ENCODE measurements at places on chromosomes 2 and 18.

GRCh38 chr2:165648801-165649200 is 145.2 kb downstream of the GALNT3 start:
- DNase-seq, result no peak

DNA sequence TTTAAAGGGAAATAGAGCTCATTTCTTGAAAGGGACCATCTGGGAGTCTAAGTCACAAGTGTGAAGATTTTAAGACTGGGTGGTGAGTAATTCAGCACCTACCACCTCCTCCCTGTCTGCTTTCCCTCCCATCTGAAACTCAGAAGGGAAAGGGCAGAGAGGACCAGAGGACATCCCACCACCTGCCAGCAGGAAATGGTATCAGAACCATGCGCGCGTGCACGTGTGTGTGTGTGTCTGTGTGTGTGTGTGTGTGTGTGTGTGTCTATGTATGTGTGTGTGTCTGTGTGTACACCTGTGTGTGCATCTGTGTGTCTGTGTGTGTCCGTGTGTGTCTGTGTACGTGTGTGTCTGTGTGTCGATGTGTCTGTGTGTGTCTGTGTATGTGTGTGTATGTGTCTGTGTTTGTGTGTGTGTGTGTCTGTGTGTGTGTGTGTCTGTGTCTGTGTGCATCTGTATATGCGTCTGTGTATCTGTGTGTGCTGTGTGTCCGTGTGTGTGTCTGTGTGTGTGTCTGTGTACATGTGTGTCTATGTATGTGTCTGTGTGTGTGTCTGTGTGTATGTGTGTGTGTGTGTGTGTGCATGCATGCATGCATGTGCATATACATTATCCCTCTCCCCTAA is 76.8 kb downstream of the ZFP36L2 start:
- DNase-seq, result no peak

DNA sequence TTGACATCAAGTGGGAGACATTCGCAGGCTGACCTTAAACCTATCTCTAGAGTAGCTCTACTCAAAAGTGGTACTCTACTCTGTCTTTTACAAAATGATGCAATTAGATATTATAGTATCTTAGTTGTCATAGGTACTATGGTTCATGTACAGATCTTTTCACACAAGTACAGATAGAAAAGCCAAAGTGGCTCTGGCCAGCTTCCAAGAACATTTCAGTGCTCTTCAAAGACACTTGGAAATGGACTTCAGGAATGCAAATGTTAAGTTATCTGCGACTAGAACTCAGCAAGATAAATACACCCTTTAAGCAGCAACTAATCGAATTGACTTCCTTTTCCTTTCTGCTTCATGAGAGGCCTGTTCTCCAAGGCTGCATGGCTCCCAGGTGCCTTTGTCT is 718.7 kb upstream of the FAM98A start:
- DNase-seq, result no peak

- DNase-seq, result no peak
Measured at GRCh38 chr18:45384137-45384961, 230.9 kb upstream of the SLC14A2 start.

GRCh38 chr2:48395658-48396057 is 134.3 kb upstream of the STON1 start:
- no peak for DNase-seq

- no peak for DNase-seq
Measured at GRCh38 chr2:3115301-3116042, 262.1 kb downstream of the EIPR1 start.

DNA sequence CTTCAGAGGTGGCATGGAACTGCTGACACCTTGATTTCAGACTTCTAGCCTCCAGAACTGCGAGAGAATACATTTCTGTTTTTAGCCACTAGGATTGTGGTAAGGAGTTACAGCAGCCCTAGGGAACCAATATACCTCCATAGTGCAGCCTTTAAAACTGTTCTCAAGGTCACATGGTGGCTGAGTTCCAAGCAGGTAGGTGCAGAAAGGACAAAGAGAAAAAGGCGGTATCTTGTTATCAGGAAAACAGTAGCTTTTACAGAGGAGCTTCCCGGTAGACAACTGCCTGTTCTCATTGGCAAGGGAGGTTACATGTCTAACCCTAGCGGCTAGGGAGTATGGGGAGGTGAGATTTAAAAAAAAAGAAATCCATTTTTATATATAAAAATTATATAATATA is 96.2 kb upstream of the BCL2L11 start:
- DNase-seq, result no peak

DNA sequence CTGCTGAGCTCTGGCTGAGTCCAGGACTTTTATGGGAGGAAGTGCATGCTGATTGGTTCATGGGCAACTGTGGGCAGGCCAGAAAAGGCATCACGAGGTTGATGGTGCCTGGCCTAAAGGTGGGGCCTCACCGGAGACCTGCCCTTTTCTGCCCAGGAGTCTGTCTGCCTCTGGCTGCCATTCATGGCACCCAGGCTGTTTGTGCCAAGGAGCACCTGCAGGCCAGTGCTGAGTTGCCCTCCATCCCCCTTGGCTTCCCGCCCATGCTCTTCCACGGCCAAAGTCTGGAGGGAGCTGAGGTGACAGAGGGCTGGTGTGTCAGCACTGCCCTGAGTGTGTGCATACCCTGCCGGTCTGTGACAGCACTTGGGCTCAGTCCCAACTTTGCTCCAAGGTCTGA is 123.2 kb downstream of the PTH2R start:
- DNase-seq, result no peak

GRCh38 chr2:238145851-238146250 is 7.4 kb downstream of the KLHL30 start:
- DNase-seq, result no peak

GRCh38 chr2:226431288-226431948 is 368.2 kb downstream of the IRS1 start:
- no peak for DNase-seq

GRCh38 chr2:9741110-9741509 is 102.2 kb upstream of the TAF1B start:
- no peak for DNase-seq

- DNase-seq, result no peak
Measured at GRCh38 chr2:128600581-128601297, 282.1 kb upstream of the HS6ST1 start.

DNA sequence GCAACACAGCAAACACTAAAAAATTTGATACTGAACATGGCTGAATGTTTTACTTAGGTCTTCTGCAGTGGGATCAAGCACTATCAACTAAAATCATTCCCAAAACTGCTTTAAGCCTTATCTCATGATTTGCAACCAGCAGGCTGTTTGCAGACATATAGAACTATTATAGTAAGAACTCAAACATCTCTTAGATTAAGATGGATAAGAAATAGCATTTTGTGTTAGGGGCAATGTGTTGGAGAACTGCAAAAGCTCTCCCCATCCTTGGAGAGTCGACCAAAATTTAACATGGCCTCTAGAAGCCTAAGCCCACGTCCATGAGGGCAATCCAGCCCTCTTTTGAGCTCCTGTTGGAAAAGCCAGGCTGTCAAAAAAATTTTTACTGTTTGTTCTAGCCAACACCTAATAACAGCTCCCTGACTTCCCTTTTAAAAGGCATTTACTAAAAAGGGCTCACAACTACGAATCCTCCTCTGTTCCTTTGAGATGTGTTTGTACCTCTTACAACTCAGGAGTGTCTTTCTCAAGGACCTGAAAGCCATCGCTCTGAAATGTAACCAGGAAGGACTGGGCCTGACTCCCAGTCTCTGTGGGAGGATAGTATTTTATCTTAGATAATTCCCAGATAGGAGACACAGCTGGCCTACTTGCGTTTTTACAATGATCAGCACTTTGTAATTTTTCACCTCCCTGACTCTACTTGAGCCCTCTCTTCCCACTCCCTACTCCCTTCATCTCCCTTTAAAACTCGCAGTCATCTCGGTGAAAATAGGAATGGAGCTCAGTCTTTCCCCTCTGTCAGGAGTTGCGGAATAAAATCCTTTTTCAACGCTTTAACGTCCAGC is 1.4 kb downstream of the KRCC1 start:
- DNase-seq, result no peak

DNA sequence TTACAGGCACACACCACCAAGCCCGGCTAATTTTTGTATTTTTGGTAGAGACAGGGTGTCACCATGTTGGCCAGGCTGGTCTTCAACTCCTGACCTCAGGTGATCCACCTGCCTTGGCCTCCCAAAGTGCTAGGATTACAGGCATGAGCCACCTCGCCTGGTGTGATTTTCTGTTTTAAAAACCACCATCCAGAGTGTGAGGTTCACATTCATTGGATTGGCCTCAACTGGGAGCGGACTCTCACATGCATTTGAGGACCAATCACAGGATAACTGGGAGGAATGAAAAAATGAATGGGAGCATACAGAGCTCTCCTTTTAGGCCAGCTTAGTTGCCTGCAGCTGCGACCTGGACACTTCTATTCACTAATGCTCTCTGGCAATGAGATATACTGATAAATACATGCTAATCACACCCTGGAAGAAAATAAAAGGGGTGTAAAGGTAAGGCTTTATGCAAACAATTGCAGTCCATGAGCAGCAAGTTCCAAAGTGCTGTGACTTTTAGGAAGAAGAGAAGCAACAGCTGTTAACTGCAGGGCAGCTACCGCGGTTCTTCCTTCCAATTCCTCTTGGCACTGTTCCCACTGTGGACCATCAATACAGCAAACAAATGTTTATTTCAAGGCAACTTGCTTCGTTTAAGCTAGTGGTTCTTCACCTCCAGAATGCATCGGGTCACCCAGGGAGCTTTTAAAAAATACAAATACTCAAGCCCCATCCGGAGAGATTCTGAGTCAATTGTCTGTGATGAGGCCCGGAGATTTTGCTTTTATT is 49.5 kb upstream of the FZD5 start:
- no peak for DNase-seq

GRCh38 chr2:183068561-183068960 is 10.0 kb upstream of the DUSP19 start:
- DNase-seq, result no peak

DNA sequence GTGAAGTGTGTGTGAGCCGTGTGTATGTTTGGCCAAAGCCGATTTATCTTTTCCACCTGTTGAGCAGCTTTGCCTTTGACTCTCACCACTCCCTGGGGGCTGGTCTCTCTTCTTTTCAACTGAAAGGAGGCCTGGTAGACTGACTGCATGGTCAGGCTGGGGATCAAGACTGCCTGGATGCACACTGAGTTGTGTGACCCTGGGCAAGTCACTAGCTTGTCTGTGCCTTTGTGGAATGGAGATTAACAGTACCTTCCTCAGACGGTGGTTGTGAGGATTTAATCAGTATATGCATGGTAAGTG is 85.5 kb downstream of the TANC1 start:
- no peak for DNase-seq

- no peak for DNase-seq
Measured at GRCh38 chr18:65091744-65092329, 659.0 kb upstream of the CDH7 start.

GRCh38 chr2:81194176-81194575 is 889.6 kb upstream of the LRRTM1 start:
- no peak for DNase-seq

- no peak for DNase-seq
Measured at GRCh38 chr2:241242306-241242705, 53.8 kb downstream of the ANO7 start.

Data from stimulated activated CD8-positive, alpha-beta memory T cell treated with anti-CD3 and anti-CD28 coated beads, Interleukin-4, amount 100 ng/mL, for 1 hour (primary cell).